CD4-positive, alpha-beta memory T cell (primary cell): ENCODE measurements at places on chromosomes 7 and 10. TPM values are rescaled to one million over a fixed set of nuclear protein-coding genes. Genes with fewer than 3 reads are reported as not detected.

DNA sequence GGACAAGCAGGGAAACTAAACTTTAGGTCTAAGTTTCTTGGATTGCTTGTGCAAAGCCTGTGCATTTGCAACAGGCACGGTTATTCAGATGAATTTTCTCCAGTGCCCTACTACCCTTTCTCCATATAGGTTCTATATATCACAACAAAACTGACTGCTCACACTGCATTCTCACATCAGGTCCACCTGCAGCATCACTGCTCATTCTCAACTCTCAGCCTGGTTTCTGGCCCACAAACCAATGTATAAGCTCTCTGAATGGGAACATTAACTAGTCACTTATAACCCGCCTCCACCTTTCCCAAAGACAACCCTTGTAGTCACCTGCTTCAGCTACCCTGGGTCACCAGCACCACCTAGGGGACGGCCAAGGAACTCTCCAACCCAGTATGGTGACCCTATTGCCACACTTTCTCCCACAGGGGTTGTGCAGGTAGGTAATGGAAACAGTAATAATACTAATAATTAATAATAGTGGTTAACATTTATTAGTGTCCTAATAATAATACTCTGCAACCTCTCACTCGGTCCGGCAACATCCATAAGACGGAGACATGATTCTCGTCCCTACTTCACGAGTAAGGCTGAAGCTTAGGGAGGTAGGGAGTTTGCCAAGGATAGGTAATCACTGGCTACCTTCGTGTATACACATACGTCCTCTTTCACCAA is 97.3 kb downstream of the CLEC2L start:
- peaks cover 8% of the 10 kb centered on the region for H3K36me3 ChIP-seq
- H3K27me3 ChIP-seq: no peaks in the 10 kb centered on the region
- DNase-seq: peak; percentile 55
- no peak overlapping the region for H3K4me3 ChIP-seq

GRCh38 chr7:44697136-44698045 is 51.3 kb upstream of the ZMIZ2 start:
- no peaks in the 10 kb centered on the region for H3K27me3 ChIP-seq
- H3K36me3 ChIP-seq: peaks cover 76% of the 10 kb centered on the region

- DNase-seq: no peak
- H3K27ac ChIP-seq: no peak overlapping the region
- H3K27me3 ChIP-seq: no peaks in the 10 kb centered on the region
- no peaks in the 10 kb centered on the region for H3K4me1 ChIP-seq
- no peaks in the 10 kb centered on the region for H3K36me3 ChIP-seq
- H3K4me3 ChIP-seq: no peak overlapping the region
Observed at GRCh38 chr10:115945701-115946445, 327.1 kb downstream of the GFRA1 start.

GRCh38 chr7:39016609-39017008 is 38.9 kb downstream of the POU6F2 start:
- no peak overlapping the region for H3K4me3 ChIP-seq
- no peaks in the 10 kb centered on the region for H3K27me3 ChIP-seq
- no peak overlapping the region for H3K27ac ChIP-seq
- no peaks in the 10 kb centered on the region for H3K36me3 ChIP-seq

- H3K27me3 ChIP-seq: no peaks in the 10 kb centered on the region
- H3K4me3 ChIP-seq: no peak overlapping the region
- no peaks in the 10 kb centered on the region for H3K36me3 ChIP-seq
- H3K4me1 ChIP-seq: no peaks in the 10 kb centered on the region
- DNase-seq: no peak
- no peak overlapping the region for H3K27ac ChIP-seq
Observed at GRCh38 chr7:107077699-107078516, 33.4 kb downstream of the PRKAR2B start.

- H3K4me3 ChIP-seq: no peak overlapping the region
- H3K36me3 ChIP-seq: no peaks in the 10 kb centered on the region
- no peak overlapping the region for H3K27ac ChIP-seq
Observed at GRCh38 chr10:59857049-59857448, 49.3 kb downstream of the CCDC6 start.

DNA sequence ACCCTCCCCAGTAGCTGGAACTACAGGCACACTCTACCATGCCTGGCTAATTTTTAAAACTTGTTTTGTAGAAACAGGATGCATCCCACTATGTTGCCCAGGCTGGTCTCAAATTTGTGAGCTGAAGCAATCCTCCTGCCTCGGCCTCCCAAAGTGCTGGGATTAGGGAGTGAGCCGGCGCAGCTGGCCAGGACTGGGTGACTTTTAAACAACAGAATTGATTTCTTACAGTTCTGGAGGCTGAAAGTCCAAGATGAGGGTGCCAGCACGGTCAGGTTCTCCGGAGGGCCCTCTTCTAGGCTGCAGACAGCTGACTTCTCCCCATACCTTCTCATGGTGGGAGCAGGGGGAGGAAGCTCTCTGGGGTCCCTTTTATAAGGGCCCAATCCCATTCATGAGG is 75.2 kb upstream of the CHST15 start:
- no peak for DNase-seq
- H3K27me3 ChIP-seq: no peaks in the 10 kb centered on the region
- no peaks in the 10 kb centered on the region for H3K4me1 ChIP-seq
- H3K4me3 ChIP-seq: no peak overlapping the region
- no peak overlapping the region for H3K27ac ChIP-seq

- no peaks in the 10 kb centered on the region for H3K27me3 ChIP-seq
- no peaks in the 10 kb centered on the region for H3K36me3 ChIP-seq
- no peak overlapping the region for H3K4me3 ChIP-seq
- no peaks in the 10 kb centered on the region for H3K4me1 ChIP-seq
Observed at GRCh38 chr10:690372-691161, 1.1 kb upstream of the DIP2C start.

DNA sequence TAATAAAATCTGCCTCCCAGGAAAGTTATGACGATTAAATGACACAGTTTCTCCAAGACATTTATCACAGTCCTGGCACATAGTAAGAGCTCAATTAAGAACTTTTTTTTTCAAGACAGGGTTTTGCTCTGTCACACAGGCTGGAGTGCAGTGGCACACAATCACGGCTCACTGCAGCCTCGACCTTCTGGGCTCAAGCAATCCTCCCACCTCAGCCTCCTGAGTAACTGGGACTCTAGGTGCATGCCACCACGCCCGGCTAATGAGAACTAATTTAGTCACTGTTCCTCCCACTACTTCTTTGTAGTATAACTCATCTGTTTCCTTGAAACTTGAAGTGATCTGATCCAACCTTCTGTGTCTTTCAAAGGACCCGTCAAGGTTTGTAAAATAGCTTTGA is 42.2 kb upstream of the MXI1 start:
- H3K4me1 ChIP-seq: peaks cover 10% of the 10 kb centered on the region
- no peaks in the 10 kb centered on the region for H3K36me3 ChIP-seq
- no peak overlapping the region for H3K4me3 ChIP-seq
- no peak overlapping the region for H3K27ac ChIP-seq

DNA sequence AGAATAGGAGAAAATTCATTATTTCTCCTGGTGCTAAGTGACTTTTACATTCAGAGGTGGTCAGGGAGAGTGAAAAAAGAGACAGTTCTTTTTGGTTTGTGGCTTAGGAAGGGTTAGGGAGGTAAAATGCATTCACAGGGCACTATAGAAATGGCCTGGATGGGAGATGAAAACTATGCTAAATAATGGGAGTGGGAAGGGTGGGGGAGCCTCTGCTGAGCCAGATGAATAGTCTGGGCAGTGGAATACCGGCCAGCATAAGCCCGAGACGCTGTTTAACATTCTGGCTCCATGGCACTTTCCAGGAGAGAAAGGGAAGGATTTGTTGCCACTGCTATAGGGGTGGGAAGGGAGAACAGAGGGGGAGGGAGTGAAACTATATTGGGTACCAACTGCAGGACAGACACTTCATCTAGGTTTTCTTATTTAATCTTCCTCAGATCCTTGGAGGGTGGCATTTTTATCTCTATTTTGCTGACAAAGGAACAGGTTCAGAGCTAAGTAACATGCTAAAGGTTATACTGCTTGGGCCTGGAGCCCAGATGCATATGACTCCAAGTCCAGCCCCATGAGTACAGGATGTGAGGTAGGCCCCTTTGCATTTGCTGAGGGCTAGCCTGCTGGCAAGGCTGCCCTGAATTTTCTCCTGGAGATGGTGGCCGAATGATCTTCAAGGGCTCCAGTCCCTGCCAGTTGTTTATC is 372.4 kb downstream of the CCSER2 start:
- H3K4me1 ChIP-seq: no peaks in the 10 kb centered on the region
- H3K27me3 ChIP-seq: no peaks in the 10 kb centered on the region
- H3K36me3 ChIP-seq: no peaks in the 10 kb centered on the region
- H3K27ac ChIP-seq: no peak overlapping the region
- H3K4me3 ChIP-seq: no peak overlapping the region
- no peak for DNase-seq

GRCh38 chr10:26448292-26448691 is 10.2 kb downstream of the APBB1IP start:
- peak overlapping the region; percentile 31 for H3K4me3 ChIP-seq
- H3K4me1 ChIP-seq: peaks cover 95% of the 10 kb centered on the region
- peak overlapping the region; percentile 68 for H3K27ac ChIP-seq
- no peaks in the 10 kb centered on the region for H3K27me3 ChIP-seq
- H3K36me3 ChIP-seq: no peaks in the 10 kb centered on the region
- no peak for DNase-seq

DNA sequence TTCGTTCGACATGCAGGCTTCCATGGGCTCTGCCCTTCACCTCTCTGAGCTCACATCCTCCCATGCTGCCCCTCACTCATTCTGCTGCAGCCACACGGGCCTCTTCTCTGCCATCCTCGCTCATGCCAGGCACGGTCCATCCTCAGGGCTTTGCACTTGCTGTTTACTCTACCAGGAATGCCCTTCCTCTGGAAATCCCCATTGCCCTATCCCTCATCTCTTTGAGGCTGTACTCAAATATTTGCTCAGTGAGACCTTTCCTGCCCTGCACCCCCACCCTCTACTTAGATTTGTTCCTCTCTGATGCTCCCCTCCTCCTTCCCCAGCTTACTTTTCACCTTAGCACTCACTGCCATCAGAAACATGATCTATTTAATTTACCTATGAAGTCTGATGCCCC is 107.0 kb upstream of the ZNF716 start:
- no peak for DNase-seq
- no peaks in the 10 kb centered on the region for H3K27me3 ChIP-seq
- no peak overlapping the region for H3K27ac ChIP-seq
- no peaks in the 10 kb centered on the region for H3K4me1 ChIP-seq
- H3K4me3 ChIP-seq: no peak overlapping the region

DNA sequence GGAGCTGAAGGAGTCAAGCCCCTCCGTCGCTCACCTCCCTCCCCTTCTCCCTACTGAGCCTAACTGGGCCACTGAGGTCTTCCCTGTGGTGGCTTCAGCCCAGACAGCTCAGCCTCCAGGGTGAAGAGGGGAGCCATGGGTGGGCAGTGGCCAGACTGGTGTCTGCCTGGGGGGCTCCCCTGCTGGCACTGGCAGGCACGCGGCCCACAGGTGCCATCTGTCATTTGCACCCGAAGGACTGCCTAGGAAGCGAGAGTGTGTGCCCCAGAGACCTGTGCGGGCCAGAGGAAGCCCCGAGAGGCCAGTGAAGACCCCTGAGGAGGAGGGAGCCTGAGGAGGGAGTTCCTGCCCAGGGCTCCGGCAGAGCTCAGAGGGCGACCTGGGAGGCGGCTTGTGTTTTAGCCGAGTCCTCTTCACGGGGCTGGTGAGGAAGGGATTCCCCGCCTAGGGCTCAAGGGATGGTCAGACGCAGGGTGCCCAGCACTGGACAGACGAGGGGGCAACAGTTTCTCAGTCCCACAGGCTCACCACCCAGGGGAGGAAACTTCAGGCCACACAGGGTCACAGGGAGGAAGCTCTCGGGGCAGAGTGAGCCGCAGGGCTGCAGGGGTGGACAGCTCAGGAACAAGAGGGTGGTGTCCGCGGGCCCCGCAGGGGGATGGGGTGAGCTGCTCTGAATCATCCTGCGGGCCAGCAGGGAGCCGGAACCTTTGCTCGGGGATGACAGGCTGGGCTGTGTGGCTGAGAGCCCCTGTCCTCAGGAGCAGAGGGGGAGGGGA is 76.2 kb upstream of the PPP2R2D start:
- H3K4me3 ChIP-seq: no peak overlapping the region
- H3K4me1 ChIP-seq: no peaks in the 10 kb centered on the region
- DNase-seq: no peak
- H3K27ac ChIP-seq: no peak overlapping the region

- H3K36me3 ChIP-seq: no peaks in the 10 kb centered on the region
- no peak for DNase-seq
- no peak overlapping the region for H3K27ac ChIP-seq
- H3K4me3 ChIP-seq: no peak overlapping the region
- H3K4me1 ChIP-seq: peaks cover 96% of the 10 kb centered on the region
Observed at GRCh38 chr7:157352516-157352915, 15.7 kb downstream of the DNAJB6 start.

- H3K27ac ChIP-seq: no peak overlapping the region
- peak; percentile 38 for DNase-seq
- no peaks in the 10 kb centered on the region for H3K27me3 ChIP-seq
Observed at GRCh38 chr7:41943094-41943577, 240.2 kb upstream of the INHBA start.

FIS1 gene
- total RNA-seq: 104 TPM

GRCh38 chr7:144455040-144455404 is 51.5 kb upstream of the NOBOX start:
- no peaks in the 10 kb centered on the region for H3K27me3 ChIP-seq
- H3K4me3 ChIP-seq: no peak overlapping the region
- no peaks in the 10 kb centered on the region for H3K36me3 ChIP-seq
- no peaks in the 10 kb centered on the region for H3K4me1 ChIP-seq
- no peak overlapping the region for H3K27ac ChIP-seq

DNA sequence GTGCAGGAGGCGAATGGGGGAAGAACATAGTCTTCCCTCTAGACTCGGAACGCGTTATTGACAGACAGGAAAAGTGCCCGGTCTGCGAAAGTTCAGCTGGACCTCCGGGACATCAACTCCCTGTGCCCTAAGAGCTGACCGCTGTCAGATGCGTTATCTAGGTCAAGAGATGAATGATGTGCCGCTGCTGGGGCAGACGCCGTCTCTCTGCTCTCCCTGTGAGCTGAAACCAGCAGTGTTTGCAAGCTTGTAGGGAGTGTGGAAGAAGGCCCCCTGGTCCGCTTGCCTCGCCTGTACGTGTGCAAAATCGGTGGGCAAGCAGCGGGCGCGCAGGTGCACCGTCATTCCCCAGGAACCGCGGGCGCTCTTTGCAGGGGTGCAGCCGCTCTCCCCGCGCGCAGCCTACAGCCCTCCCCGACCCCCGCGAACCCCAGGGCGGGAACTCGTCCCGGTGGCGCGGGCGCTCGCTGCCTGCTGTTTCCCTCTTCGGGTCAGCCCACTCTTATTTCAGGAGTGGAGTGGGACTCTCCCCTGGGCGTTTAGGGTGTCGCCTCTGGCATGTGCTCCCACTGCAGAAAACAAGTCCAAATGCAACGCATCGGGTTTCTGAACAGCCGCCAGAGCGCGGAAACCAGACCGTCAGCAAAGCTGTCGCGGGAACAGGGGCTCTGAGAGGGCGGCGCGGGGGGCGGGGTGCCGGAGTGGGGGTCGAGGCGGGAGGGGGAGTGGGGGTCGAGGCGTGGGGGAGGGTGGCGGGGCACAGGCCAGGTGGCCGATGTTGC is 1.8 kb upstream of the PFKFB3 start:
- H3K27ac ChIP-seq: peak overlapping the region; percentile 41
- no peaks in the 10 kb centered on the region for H3K27me3 ChIP-seq
- DNase-seq: peak; percentile 42
- no peak overlapping the region for H3K4me3 ChIP-seq

HMX2 gene
- not detected for total RNA-seq

- no peaks in the 10 kb centered on the region for H3K27me3 ChIP-seq
- no peaks in the 10 kb centered on the region for H3K36me3 ChIP-seq
- no peak for DNase-seq
- H3K27ac ChIP-seq: no peak overlapping the region
Observed at GRCh38 chr7:113071465-113071864, 15.2 kb downstream of the GPR85 start.

COL26A1 gene
- not detected for total RNA-seq

- no peaks in the 10 kb centered on the region for H3K4me1 ChIP-seq
- no peaks in the 10 kb centered on the region for H3K27me3 ChIP-seq
- no peak overlapping the region for H3K4me3 ChIP-seq
- DNase-seq: no peak
Observed at GRCh38 chr10:130359711-130360110, 223.5 kb downstream of the GLRX3 start.

HOXA6 gene
- not detected for total RNA-seq
